ENCODE measurements at places on chromosomes 11 and 22.
A peak's percentile ranks its signal among the peaks of the same experiment; 100 is the strongest.

DNA sequence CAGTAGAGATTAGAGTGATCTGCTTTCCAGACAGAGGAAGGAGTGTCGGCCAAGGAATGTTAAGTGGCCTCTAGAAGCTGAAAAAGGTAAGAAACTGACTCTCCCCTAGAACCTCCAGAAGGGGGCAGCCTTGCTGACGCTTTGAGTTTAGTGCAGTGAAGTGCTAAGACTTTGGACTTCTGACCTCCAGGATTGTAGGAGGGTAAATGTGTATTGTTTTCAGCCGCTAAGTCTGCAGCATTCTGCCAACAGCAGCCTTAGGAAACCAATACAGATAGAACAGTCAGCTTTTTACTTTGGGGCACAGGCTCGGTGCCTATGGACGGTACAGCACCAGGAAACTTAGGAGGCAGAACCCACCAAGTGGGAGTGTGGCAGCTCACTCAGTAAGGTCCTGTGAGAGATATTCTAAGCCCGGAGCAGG, 3.6 kb upstream of the TBC1D22A start:
- peak; percentile 81 for DNase-seq

DNA sequence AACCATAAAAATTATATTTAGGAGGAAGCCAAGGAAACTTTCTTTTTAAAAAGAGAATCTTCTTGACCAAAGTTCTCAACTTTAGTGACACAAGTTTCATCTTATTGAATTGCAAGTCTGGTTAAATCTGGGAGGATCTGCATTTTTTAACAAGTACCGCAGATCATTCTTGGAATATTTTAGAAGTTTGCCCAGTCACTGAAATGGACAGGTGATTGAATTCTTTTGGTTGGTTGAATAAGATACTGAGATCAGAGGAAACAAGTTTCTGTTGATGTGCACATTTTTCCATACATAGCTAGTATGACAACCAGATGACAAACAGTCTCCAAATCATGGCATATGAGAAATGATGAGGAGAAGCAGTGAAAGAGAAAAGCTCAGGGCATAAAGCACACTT, 50.2 kb downstream of the SLN start:
- no peak for DNase-seq

GRCh38 chr11:30017445-30017895, 640 bp upstream of the KCNA4 start:
- no peak for DNase-seq

GRCh38 chr11:66428933-66429332, 8.1 kb downstream of the NPAS4 start:
- no peak for DNase-seq

GRCh38 chr11:71935338-71935925, 6.6 kb downstream of the RNF121 start:
- no peak for DNase-seq

- peak; percentile 44 for DNase-seq
Measured at GRCh38 chr11:117840881-117841550, 16.5 kb upstream of the FXYD2 start.

GRCh38 chr11:22808571-22809197, 20.9 kb downstream of the SVIP start:
- no peak for DNase-seq

- DNase-seq: no peak
Measured at GRCh38 chr11:44519989-44520737, 45.3 kb upstream of the CD82 start.

DNA sequence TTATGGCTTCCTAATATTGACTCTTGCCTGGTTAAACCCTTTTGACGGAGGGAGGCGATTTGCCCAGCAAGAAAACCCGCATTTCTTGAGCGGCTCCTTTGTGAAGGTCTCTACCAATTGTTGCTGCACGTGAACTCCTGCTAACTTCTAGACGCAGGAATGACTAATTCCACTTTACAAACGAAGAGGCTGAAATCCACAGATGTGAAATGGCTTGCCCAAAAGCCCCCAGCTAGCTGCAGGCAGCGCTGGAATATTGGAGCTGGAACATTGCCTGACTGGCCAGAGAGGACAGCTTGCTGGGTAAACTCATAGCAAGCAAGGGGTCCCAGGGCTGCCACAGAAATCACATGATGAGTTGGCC, 542 bp downstream of the GCAT start:
- no peak for DNase-seq

DNA sequence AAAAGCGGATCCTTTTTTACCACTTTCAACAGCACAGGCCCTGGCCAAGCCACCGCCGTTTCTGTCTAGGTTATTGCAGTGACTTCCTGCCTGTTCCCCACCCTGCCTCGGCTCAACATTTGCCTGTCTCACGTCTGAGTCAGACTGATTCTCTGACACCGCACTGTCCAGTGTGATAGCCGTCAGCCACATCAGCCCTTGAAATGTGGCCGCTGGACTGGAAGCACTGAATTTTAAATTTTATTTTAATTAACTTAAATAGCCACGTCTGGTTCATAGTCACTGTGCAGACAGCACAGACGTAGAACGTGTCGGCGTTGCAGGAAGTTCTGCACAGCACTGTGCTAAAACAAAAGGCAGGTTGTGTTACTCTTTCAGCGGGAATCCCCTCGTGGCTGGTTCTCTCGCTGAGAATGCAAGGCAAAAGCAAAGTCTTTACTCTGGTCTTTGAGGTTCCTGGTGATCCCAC, 56.3 kb upstream of the ADSL start:
- DNase-seq: peak; percentile 87

GRCh38 chr22:43482318-43482625, 70.5 kb downstream of the MPPED1 start:
- DNase-seq: peak; percentile 59

DNA sequence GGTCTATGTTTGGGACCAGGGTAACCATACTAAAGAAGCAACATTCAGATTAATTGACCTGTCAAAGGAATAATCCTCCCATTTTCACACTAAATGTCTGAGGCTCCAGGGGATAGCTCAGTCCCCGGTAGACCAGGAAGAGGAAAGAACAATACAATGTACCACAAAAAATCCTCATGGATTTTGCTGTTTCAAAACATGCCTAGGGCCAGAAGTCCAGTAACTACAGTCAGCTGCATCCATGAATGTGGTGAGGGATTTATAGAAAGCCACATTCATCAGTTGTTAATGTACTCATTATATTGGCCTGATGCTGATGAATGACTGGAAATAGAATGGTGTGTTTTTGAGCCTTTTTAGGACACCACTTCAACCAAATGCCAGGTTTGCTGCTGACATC, 6.9 kb upstream of the ETS1 start:
- no peak for DNase-seq

GRCh38 chr11:67372321-67372992, 941 bp downstream of the CLCF1 start:
- DNase-seq: no peak

DNA sequence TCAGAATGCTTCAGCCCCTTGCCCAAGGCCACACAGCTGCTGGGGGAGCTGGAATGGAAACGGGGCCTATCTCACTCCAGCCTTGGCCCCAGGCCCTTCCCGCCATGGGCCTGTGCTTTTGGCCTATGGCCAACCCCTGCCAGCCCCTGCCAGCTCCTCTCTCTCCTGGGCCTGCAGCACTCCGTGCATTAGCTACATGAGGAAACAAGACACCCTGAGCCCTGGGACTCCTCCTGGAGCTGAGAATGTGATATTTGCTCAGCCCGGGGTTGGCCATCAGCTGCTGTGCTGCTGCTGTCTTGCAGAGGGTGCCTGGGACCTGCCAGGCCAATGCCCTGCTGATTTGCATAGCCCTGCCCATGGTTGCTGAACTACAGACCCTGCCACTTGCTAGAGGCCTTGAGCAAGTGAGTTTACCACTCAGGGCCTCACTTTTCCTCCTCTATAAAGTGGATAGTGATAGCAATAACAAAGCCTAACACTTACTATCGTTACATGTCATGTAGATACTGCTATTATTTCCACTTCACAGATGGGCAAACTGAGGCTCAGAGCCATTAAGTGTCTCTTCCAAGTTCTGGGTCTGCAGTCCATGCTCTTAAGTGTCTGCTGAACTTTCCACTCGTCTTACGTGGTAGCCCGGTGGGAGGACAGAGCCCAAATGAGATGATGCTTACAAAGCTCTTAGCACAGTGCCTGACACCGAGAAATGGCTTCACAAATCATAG, 99.6 kb downstream of the KIAA1671 start:
- no peak for DNase-seq

DNA sequence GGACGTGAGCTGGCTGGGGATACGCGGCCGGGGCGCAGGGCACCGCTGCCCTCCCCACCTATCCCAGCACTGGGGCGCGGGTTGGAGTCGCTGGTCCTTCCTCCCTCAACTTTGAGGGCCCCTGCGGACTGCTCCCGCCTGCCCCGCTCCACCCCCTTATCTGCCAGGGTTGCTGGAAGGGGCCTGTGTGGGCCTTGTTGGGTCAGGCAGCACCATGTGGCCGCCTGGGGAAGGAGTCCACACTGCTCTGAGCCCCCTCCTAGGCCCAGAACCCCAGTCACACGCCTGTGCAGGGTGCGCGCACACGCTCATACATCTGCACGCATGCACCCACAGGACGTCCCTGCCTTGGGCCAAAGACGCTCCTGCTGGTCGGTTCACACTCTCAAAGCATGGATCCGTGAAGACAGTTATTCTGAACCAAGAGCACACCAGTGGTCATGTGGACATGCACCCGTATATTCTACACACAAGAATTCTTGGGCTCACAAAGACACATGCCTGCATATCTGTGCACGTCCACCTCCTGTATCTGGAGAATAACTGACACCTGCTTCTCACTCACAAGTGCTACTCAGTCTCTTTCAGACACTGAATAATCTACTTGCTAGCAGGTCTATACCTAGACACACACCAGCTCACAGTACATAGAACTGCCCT, 710 bp downstream of the TUB start:
- no peak for DNase-seq

DNA sequence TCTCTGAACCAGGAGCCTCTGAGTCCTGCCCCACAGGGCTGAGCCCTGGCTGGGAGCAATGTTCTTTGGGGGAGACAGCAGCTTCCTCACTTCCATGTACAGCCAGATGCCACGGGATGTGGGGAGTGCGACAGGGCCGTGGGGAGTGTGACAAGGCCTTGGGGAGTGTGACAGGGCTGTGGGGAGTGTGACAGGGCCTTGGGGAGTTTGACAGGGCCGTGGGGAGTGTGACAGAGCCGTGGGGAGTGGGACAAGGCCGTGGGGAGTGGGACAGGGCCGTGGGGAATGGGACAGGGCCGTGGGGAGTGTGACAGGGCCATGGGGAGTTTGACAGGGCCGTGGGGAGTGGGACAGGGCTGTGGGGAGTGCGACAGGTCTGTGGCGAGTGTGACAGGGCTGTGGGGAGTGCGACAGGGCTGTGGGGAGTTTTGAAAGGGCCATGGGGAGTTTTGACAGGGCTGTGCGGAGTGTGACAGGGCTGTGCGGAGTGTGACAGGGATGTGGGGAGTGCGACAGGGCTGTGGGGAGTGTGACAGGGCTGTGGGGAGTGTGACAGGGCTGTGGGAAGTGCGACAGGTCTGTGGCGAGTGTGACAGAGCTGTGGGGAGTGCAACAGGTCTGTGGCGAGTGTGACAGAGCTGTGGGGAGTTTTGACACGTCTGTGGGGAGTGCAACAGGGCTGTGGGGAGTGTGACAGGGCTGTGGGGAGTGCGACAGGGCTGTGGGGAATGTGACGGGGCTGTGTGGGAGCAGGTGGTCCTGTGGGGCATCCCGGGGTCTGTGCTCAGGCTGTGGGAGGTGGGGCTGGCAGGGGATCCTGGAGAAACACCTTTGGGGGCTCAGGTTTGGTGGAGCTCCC, 6.6 kb upstream of the KRTAP5-6 start:
- DNase-seq: no peak

GRCh38 chr11:41118521-41118920, 340.9 kb downstream of the LRRC4C start:
- no peak for DNase-seq

DNA sequence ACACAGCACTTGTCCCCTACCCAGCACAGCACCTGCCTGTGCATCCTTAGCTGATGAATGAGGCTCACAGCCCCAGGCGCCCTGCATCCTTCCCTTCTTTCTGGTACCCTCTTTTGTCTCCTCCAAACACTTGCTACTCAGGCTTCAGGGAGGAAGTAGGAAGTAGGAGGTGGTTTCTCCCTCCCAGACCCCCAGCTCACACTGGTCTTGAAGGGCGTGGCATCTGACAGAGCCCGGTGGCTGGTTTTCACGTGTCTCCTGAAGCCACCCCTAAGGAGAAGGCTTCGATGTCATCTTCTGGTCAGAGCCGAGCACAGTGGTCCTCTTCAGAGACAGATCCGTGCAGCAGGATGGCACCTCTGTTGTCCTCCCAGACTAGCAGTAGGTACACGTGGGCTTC, 109.8 kb downstream of the PTPRJ start:
- DNase-seq: no peak

- DNase-seq: no peak
Measured at GRCh38 chr22:47054231-47055072, 292.0 kb downstream of the TBC1D22A start.

DNA sequence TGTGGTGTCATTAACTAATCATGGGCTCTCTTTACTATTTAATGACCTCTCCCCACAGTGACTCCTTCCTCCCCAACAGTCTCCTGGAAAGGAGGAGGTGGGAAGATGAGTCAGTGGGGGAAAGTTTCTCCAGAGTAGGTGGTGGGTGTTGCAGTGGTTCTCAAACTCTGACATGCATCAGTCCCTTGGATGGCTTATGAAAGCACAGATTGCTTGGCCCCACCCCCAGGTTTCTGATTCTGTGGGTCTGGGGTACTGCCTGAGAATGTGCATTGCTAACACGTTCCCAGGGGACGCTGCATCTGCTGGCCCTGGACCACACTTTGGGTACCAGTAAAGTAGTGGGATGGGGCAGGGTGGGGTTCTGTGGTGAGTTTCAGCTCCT, 9.8 kb downstream of the CD82 start:
- DNase-seq: peak; percentile 86

GRCh38 chr11:113475160-113475761, at the start of gene DRD2:
Gene DRD2 (minus strand): TSS chr11:113475398. CDS start chr11:113424651, 50,747 bp downstream.
- DNase-seq: no peak

- DNase-seq: no peak
Measured at GRCh38 chr11:11171854-11172253, 181.2 kb downstream of the CSNK2A3 start.

- no peak for DNase-seq
Measured at GRCh38 chr22:46113110-46113909, 37.0 kb upstream of the PPARA start.

DNA sequence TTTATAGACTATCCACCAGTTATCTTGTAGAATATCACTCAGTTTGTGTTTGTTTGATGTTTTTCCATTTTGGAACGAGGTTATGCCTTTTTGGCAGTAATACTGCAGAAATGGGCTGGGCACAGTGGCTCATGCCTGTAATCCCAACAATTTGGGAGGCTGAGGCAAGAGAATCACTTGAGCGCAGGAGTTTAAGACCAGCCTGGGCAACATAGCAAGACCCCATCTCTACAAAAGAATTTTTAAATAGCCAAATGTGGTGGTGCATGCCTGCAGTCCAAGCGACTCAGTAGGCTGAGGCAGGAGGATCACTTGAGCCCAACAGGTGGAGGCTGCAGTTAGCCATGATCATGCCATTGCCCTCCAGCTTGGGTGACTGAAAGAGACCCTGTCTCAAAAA, 22.8 kb upstream of the B4GALNT4 start:
- DNase-seq: no peak

GRCh38 chr11:85935751-85936150, 80.6 kb downstream of the CCDC83 start:
- DNase-seq: no peak

DNA sequence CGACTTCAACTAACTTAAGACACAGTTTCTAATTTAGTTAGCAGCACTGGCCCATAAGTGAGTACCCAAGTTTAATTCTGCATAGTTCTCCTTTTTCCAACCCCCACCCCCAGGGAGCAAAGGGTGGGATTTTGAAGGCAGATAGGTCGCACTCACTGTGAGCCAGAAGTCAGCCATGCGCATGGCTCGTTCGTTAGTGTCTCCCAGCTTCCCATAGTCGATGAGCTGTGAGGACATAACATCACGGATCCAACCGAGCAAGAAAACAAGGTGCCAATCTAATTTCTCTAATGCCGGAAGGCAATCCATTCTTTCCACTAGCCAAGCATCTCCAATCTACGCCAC, 577 bp downstream of the MRPL17 start:
- DNase-seq: peak; percentile 61
